MCF 10A (cell line): ENCODE measurements at places on chromosomes 16 and 17.

GRCh38 chr17:78725448-78726021 is 56.5 kb downstream of the CYTH1 start:
- DNase-seq, result no peak

- DNase-seq, result peak; percentile 80
Observed at GRCh38 chr17:50148226-50149090, 2.0 kb downstream of the PPP1R9B start.

DNA sequence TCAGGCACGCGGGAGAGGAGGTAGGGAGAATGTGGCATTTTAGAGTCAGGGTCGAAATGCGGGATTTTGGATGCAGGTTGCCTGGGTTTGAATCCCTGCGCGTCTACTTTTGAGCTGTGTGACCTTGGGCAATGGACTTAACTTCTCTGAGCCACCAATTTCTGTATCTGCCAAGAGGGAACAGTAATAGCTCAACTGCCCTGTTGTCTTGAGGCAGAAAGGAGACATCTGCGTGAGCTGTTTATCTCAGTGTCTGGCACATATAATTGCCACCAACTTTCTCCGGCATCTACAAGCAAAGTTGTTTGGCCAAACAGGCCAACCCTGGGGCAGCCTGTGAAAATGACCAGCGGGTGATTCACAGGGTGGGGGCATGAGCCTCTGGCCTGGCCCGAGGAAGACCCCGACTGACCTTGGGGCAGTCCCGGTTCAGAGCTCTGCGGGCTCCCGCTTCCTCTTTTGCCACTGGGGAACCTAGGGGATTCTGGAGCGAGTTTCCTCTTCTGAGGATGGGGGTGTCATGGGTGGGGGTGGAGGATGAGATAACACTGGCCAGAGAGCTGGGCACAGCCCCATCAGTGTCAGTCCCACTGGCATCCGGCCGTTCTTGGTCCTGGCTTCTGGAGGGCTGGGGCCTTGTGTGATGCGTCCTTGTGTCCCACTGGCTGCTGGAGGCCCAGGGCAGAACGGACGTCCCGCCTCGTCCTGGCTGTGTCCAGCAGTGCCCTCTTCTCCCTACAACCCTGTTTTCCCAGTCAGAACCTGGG is 1.3 kb downstream of the SNN start:
- DNase-seq, result no peak

GRCh38 chr16:46702030-46702429 is 12.6 kb downstream of the ORC6 start:
- DNase-seq, result no peak

DNA sequence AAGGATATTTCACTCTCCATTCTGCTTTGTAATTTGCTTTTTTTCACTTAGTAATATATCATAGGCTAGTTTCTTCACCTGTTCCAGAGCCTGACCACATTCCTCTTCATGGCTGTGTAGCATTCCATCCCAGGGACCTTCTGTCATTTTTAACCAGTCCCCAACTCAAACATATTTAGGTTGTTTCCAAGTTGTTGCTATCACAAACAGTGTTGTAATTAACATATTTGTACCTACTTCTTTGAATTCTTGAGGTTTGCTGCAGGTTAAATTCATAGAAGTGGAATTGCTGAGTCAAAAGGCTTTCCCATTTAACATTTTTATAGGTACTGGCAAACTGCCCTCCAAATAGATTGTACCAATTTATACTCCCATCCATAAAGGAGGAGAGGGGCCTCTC is 65.1 kb upstream of the MED9 start:
- no peak for DNase-seq

DNA sequence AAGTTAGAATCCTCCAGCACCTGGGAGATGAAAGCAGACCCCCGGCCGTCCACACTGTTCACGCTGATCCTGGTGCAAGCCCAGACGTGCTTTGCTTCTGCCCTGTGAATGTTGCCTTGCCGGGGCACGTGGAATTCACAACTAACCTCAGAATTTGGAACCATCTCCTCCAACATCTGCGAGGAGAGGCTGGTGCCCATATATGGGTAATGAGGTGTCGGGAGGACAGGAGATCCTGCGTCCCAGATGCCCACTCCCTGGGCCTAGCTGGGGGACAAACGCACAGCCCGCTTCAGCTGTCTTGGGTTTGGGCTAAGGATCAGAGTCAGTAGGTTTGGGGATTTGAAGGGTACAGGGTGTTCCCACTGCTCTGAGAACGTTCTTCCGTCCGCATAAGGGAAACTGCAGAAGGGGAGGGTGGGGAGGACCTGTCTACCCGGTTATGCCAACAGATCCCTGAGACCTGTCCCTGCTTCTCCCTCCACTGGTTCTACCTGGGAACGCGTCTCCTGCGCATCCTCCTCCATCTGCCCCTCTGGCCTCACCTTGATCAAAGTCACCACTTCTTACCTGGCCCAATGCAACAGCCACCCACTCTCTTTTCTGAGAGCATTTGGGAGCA is 14.1 kb downstream of the PPL start:
- DNase-seq, result peak; percentile 25

GRCh38 chr17:1645207-1646171 is at the start of gene SCARF1:
Gene SCARF1 (minus strand): TSS chr17:1645732. CDS start chr17:1645697, 35 bp downstream.
- no peak for DNase-seq

DNA sequence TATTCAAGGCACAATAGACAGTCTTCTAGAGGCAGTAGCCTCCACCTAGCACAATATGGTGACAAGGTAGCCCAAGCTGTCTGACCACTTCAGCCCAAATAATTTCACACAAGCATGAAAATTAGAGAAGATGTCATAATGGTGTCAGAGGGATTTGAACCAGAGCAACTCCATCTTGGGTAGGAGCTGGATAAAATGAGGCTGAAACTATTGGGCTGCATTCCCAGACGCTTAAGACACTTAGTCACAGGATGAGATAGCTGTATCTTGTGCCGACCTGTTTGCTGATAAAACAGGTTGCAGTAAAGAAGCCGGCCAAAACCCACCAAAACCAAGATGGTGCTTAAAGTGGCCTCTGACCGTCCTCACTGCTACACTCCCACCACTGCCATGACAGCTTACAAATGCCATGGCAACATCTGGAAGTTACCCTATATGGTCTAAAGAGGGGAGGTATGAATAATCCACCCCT is 192.6 kb downstream of the CPPED1 start:
- no peak for DNase-seq

DNA sequence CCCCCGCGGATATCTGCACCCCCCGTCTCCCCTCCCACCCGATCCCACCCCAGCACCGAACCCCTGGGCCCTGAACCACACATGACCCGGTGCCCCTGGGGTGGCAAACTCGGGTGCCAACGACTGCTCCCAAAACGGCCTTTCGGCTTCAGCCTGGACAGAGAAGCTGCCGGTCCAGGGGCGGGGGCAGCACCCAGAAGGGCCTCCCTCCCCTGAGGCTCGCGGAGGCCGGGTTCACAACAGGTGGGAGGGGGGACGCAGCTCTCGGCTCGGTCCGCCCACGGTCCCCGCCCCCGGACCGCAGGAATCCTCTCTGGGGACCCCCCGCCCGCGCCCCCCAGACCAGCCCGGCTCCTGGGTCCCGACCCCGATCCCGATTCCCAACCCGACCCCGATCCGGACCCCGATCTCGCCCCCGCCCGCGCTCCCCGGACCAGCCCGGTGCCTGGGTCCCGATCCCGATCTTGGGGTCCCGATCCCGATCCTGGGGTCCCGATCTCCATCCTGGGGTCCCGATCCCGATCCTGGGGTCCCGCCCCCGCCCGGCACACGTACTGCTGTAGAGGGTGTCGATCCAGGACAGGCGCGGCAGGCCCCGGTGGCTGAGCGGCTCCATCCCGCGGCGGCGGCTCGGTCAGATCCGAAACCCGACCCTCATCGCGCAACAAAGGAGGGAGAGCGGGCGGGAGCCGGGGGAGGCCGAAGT is 516 bp downstream of the ABR start:
- DNase-seq, result peak; percentile 16

DNA sequence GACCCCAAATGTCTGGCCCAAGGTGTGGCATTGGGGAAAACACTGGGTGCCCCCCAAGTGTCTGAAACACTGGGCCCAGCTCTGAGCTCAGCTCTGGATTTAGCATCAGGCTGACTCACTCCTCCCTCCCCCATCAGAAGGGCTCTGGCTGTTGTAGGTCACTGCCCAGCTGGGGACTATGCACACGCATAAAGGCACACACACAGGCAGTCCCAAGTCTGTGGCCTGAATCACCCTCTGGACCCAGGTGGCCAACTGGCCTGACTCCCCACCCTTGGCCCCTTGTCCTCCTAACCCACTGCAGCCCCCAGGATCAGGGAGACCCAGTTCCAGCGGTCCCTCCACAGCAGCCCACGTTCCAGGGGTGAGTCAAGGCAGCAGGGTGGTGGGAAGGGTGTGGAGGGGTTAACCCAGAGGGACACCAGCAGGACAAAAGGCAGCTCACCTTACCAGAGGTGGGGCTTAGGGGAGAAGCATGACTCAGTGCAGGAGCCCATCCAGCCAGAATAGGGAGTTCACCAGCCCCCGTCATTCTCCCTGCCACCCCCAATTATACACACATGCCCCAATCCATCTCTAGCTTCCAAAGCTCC is 47.0 kb downstream of the MYO18A start:
- DNase-seq, result peak; percentile 47

GRCh38 chr17:58394534-58395223 is 22.7 kb downstream of the RNF43 start:
- peak; percentile 56 for DNase-seq

DNA sequence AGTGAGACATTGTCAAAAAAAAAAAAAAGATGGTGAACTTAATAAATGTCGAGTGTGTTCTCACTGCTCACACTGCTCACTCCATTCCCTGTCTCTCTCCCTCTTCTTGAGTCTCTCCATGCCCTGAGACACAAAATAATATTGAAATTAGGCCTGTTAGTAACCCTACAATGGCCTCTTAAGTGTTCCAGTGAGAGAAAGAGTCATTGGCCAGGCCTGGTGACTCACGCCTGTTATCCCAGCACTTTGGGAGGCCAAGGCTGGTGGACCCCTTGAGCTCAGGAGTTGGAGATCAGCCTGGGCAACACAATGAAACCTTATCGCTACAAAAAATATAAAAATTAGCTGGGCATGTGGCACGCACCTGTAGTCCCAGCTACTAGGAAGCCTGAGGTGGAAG is 16.2 kb upstream of the CSF3 start:
- no peak for DNase-seq

DNA sequence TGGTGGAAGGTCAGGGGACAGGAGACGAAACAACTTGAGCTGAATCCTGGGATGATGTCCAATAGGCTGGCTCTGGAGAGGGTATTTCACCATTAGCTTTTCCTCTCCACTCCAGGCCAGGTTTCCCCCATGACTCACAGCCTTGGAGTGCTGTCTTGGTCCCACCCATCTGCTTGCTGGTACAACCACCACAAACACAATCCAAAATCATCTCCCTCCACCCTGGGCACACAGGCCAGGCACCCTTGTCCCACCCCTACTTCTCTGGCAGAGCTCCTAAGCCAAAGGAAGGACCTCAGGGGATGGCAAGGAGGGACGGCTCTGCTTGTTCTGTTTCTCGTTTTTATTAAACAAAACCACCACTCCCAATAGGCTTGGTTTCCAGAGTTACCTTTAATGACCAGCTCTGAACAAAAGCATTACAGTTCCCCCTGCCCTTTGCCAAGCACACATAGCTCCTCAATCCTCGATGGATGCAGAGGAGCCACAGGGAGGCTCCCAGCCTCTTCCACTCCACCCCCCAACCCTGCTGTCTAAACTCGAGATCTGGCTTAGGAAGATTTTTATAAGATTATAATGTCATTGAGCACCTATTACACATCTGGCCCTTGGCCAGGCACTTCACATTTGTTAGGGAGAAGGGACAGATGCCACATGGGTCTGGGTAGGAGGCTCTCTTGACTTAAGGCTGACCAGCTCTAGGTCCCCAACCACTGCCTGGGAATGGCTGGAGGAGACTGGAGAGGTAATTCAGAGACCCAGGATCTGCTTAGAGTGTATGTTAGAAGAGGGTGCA is 13.3 kb downstream of the CAVIN1 start:
- DNase-seq, result peak; percentile 98

DNA sequence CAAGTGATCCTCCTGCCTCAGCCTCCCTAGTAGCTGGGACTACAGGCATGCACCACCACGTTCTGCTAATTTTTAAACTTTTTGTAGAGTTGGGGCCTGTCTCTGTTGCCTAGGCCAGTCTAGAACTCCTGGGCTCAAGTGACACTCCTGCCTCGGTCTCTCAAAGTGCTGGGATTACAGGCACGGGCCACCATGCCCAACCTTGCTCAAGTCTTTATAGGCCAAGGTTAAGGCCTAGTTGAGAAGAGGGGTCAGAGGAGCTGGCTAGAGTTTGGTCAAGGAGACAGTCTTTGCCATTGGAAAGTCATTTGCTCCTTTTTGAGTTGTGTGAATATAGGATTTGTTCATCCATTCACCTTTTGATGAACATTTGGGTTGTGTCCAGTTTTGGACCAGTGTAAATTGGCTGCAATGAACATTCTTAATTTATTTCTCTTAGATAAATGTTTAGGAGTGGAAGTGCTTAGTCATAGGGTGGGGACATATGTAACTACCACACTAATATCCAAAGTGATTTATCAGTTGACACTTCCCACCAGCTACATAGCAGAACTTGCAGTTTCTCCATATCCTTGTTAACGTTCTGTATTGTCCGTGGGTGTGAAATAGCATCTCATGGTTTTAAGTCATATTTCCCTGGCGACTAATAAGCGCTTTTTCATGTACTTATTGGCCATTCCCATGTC is 30.7 kb upstream of the ARHGAP17 start:
- DNase-seq, result no peak

GRCh38 chr17:29043539-29044145 is 701 bp downstream of the PIPOX start:
- no peak for DNase-seq

GRCh38 chr16:68921637-68922036 is 78.3 kb downstream of the TANGO6 start:
- peak; percentile 89 for DNase-seq

- DNase-seq, result no peak
Observed at GRCh38 chr17:63552211-63552610, 1.9 kb downstream of the DCAF7 start.

DNA sequence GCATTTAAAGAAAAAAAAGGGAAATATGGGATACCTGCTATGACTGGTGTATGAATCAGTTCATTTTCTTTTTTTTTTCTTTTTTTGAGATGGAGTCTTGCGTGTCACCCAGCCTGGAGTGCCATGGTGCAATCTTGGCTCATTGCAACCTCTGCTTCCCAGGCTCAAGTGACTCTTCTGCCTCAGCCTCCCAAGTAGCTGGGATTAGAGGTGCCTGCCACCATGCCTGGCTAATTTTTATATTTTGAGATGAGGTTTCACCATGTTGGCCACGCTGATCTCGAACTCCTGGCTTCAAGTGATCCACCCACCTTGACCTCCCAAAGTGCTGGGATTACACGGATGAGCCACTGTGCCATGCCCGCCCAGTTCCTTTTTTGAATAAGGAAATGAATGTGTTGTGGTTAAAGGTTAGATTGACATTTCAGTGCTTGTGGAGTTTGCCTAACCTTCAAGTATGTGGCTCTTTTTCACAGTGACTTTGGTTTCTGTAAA is 7.7 kb downstream of the HAPSTR1 start:
- DNase-seq, result peak; percentile 58

- no peak for DNase-seq
Observed at GRCh38 chr16:4617880-4618279, 3.2 kb upstream of the UBALD1 start.

DNA sequence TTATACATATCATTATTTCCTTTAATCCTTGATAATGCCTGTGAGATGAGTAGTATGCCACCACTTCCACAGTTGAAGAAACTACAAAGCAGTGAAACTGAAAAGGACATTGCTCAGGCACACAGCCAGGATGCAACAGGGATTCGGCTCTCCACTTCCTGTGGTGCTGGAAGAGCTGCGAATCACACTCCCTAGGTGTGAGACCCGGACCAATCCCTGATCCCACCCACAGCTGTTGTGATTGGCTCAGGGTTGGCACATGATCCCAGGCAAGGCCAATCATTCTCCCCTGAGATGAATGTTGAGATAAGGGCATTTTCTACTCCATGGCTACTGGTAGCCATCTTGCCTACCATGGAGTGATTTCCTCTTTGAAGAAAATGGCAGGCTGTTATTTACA is 218.2 kb downstream of the TMEM114 start:
- no peak for DNase-seq
